Activated naive CD4-positive, alpha-beta T cell treated with anti-CD3 and anti-CD28 coated beads, Interleukin-2, amount 10 ng/mL, durations not matched to agents 7 days and 5 days (primary cell): ENCODE measurements at places on chromosomes 16 and 17.
A peak's percentile ranks its signal among the peaks of the same experiment; 100 is the strongest.

- peak; percentile 77 for DNase-seq
These were observed at the start of gene GH2 for GRCh38 chr17:63881935-63882601. GH2 (minus strand) TSS chr17:63881944; CDS start chr17:63881801, 143 bp downstream.

DNA sequence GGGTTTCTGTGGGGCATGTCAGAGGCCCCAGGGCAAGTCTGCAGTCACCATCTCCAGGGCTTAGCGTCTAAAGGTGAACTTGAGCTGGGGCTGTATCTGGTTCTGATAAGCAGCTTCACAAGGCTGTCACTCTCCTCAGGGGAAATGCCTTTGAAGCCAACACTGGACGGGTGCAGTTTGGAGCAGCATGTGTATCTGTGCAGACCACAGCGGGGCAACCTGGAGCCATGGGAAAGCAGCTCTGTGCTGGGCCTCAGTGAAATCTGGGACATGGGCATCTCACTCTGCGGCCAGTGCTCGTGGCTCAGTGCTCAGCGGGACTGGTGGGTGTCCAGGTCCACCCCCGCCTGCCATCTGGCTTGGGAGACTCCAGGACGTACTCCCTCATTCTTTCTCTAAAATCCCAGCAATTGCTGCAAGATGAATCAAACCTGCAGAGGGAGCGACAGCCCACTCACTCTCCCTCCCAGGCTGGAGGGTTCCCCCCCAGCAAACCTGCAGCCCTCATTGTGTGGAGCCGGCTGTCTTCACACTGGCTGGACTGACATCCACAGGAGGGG lies 63.5 kb downstream of the PRMT7 start:
- DNase-seq, result no peak

- DNase-seq, result peak; percentile 11
These were observed 16.4 kb upstream of the METRNL start for GRCh38 chr17:83062818-83063671.

GRCh38 chr17:82324566-82325285 lies 7.3 kb upstream of the CD7 start:
- DNase-seq, result no peak

DNA sequence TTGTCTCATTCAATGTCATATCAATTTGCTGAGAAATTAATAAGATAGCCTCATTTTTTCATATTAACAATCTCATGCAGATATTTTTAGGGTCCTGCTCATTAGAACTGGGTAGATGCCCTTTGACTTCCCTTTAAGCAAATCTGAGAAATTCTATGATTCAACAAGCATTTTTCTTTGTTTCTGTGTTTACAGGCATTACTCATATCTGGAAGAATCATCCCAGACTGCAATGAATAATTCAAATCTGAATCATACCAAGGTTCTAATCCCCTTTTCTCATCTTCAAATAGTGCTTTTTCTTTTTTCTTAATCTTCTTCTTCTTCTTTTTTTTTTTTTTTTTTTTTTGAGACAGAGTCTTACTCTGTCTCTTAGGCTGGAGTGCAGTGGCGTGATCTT lies 69.2 kb upstream of the KIFC3 start:
- no peak for DNase-seq

DNA sequence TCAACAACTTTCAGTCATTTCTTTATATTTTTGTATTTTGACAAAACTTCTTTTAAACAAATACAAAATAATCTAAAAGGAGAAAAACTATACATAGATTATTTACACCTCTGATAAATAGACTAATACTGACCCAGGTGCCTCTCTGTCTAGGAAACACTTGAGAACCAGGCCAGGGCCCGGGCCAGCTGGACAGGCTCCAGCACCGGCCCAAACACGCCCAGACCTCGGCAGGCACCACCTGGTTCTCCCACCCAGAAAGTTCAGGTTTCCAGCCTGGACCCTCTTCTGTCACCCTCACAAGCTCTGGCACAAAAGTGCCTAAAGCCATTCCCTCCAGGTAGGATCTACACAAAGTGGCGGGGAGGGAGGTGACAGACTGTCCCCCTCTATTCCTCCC lies 97.0 kb upstream of the DNAH17 start:
- no peak for DNase-seq

DNA sequence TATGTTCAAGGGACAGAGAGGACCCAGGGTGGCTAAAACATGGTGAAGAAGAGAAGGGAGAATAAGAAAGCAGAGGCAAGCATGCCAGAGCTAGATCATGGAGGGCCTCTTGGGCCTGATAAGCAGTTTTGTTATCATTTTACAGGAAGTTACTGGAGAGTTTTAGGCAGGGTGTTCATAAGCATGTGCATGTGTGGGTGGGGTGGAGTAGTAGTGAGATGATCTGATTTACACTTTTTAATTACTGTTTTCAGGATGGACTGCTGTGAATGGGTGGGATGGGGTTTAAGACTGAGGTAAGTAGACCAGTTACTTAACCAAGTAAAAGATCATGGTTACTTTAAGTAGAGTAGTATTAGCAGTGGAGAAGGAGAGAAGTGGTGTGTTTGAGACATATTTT lies 173.6 kb downstream of the PHKB start:
- DNase-seq, result no peak

GRCh38 chr17:76420356-76421043 lies 32.5 kb downstream of the UBE2O start:
- no peak for DNase-seq

DNA sequence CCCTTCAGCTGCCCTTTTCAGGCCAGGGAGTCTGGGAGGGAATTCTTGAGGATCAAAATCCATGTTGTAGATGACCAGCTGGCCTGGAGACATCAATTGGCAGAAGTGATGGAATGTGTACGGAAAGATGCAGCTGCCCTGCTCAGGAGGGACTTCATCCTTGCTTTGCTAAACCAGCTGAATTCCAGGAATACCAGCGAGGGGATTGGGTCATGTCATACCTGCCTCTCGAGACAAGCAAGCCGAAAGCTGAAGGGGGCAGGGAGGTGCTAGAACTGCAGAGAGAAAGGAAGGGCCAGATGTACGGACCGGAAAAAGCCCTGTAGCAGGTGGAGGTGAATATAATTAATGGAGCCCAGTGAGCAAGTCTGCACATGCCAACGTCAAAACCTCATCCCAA lies 25.6 kb upstream of the NTN1 start:
- DNase-seq, result no peak

- no peak for DNase-seq
These were observed 2.1 kb downstream of the TRAF4 start for GRCh38 chr17:28745786-28746411.

DNA sequence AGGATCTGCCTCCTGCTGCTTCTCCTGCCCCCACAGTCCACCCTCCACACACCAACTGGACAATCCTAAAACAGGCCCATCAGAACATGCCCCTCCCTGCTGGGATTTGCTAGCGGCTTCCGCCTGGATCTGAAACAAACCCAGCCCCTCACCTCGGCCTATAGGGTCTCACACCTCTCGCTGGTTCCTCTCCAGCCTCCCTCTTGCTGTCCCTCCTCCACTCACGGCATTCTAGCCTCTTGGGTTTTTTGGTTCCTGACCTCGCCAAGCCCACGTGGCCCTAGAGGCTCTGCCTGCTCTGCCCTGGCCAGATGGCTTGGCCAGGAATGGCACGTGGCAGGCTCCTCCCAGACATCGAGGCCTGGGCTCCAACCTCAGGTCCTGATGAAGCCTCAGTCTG lies 15.7 kb upstream of the MTSS2 start:
- no peak for DNase-seq

DNA sequence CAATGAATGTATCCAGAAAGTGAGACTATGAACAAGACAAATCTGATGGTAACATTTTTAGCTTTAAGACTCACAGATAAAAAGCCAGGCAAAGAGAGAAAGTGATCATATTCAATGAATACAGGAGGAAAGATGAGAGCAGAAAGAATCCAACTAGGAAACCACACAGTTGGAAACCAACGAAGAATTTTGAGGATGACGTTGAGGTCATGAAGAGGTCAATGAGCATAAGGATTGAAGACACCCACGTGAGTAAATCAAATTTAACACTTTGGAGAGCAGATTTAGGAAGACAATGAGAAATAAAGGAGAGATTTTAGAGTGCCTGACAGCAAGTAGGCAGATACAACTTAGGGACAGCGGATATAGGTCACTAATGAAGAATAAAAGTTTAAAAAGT lies 948.1 kb downstream of the KCNJ2 start:
- no peak for DNase-seq

DNA sequence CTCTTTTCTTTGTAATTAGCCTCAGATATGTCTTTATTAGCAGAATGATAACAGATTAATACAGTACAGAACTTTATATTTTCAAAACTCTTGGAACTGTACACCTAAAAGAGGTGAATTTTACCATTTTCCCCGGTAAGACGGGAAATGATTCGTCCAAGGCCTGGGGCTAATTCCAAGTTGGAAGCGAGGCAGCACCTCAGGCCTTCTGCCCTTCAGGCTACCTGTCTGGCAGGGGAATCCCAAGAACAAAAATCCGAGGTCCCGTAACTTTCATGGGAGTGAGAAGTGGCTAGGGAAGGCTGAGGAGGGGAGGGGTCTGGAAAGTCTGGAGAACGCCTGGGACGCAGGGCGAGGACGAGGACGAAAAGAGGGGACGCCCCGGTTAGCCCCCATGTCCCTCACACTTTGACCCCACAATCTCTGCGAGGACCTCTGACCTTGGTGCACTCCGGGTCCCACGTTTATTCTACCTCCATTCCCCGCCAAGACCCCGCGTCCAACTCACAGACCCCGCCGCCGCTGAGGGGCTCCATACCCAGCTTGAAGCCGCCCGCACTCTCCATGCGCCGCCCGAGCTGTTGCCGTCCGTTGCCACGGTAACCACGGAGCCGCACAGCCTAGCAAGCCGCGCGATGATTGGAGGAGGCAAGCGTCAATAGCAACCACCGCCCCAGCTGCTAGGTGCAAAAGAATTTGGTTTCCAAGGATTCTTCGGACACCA lies at the start of gene HYDIN:
Gene HYDIN (minus strand): TSS at position 601 of the 724 bp plus-strand sequence. CDS start 43,827 bp downstream, outside the sequence.
- peak; percentile 48 for DNase-seq

GRCh38 chr17:9850151-9850550 lies 24.4 kb downstream of the GLP2R start:
- DNase-seq, result no peak

DNA sequence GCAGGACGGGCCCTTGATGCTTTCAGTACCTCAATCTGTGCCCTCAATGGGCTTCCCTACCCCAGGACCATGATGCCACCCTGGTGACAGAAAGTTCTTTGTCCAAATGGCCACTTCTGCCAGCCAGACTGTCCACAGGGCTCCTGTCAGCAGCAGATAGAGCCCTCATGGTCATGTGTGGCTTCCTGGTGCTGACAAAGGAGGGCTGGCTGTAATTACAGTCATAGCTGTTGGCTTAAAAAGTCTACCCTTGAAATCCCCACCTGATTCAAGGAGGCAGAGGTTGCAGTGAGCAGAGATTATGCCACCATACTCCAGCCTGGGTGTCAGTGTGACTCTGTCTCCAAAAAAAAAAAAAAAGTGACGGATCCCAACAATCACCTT lies 3.3 kb downstream of the TRPV2 start:
- DNase-seq, result no peak

GRCh38 chr17:5694551-5694950 lies 110.2 kb upstream of the NLRP1 start:
- no peak for DNase-seq

DNA sequence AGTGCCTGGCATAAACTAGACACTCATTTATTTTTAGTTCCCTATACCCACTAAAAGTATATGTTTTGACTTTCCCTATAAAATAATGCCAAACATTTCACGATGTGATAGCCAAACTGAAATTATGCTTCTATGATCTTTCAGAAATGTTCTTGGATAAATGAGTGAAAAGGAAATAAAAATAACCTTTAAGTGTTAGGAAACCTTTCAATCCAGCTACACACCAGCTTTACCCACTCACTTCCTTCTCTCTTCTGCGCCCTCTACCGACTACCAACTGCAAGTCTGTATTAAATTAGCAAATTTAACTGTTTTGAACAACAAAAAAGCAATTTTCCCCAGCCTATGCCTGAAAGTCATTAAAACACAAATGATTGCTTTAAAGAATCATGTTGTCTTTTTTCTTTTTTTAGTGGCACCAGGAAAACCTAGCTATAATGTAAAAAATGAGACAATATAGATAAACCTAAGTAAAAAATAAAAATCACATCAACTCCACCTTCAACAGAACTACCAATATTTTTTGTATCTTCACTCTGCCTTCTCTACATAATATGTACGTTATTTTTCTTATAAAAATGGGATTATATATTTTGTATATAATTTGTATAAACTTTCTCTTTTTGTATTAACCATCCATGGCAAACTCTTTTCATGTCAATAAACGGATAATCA lies 13.2 kb upstream of the TMEM100 start:
- peak; percentile 56 for DNase-seq

DNA sequence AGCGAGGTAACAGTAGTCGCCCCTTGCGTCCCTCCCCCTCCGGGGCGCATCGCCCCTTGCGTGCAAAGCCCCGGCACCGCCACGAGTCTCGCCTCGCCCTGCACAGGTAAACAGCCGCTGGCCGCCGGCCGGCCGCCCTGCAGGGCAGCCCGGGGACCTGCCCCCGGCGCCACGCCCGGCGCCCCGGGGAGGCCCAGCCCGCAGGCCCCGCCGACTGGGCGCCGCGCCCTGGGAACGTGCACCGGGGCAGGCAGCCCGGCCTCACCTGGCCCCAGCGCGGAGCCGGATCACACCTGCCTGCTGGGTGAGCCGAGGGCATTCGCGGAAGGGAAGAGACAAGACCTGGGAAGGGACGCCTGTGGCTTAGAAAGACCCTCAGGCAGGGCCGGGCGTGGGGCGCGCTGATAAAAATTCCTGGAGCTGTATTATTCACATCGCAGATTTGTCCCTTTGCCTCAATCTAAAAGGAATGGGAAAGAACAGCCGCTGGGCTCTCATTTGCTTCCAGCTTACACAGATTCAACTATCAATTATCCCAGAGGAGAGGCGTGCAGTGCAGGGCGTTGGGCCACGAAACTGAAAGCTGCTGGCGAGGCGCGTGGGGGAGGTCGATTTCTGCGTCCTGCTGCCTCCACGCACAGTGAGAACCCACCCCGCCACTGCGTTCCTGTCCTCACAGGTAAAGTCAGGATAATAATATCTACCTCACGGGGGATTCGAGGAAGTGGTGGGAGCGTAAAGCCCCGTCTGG lies 451.9 kb downstream of the SLC39A11 start:
- no peak for DNase-seq

- no peak for DNase-seq
These were observed 186.3 kb downstream of the CPPED1 start for GRCh38 chr16:12617401-12617819.

- DNase-seq, result peak; percentile 71
These were observed 542 bp downstream of the CBX4 start for GRCh38 chr17:79838522-79839274.

GRCh38 chr16:46885960-46886763 lies 2.0 kb downstream of the GPT2 start:
- DNase-seq, result no peak

DNA sequence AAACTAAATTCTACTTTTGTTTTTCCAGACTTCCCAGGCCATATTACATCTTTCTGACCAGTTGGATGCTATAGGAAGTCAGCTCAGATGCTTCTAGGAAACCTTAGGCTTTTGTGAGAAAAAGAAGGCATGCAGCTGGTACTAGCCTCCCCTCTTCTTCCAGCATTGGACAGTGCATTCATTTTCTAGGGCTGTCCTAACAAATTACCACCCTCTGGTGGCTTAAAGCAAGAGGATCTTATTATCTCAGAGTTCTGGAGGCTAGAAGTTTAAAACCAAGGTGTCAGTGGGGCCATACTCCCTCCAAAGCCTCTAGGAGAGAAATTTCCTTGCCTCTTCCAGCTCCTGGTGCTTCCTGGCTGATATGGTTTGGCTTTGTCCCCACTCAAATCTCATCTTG lies 467.8 kb downstream of the SLC39A11 start:
- DNase-seq, result no peak

- DNase-seq, result peak; percentile 54
These were observed 533 bp downstream of the RASD1 start for GRCh38 chr17:17495536-17496188.

- no peak for DNase-seq
These were observed 58.9 kb downstream of the IL21R start for GRCh38 chr16:27460663-27461482.
